CD4-positive, alpha-beta T cell (primary cell): ENCODE measurements at places on chromosomes 7 and 10.

GRCh38 chr7:79930604-79931003 lies 204.0 kb upstream of the GNAI1 start:
- no peak for DNase-seq

DNA sequence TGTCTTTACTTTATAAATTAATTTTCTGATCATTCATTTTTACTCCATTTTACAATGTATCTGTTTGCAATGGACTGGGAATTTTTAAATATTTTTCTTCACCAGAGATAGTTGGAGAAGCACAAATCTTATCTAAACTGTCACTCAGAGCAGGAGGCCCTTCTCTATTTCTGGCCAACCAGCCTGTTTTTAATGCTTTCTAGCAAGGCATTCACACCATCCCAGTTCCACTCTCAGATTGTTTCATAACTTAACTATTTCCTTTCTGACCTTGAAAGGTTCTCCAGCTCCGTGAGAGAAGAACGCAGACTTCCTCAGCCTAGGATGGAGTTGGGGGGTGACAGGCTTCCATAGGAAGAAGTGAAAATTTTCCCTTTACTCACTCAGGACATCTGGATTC lies 155.8 kb downstream of the SKIDA1 start:
- no peak for DNase-seq

DNA sequence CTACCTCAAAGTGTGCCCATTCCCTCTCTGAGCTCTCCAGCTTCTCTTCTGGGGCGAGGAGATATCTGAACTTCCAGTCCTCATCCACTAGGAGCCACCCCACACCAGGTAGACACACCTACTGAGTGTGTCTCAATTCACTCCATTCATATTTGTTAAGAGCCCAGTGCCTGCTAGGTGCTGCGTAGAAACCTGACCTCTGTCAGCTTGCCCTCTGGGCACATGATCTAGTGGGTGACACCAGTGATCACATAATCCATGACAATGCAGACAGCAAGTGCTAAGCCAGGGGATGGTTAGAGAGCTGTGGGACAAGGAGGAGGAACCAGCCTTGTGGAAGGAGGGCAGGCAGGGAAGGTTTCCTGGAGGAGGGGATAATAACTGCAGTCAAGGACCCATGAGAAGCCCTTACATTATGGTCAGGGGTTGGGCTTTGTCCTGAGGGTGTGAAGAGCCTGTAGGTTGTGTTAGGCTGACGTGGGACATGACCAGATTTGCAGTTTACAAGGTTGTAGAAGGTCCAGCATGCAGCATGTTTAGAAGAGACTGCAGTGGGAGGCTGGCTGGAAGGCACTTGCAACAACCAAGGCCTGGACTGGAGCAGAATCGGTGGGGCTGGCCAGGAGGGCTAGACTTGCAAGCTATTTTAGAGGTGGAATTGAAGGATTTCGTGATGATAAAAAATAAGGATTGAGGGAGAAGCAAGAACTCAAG lies 81.8 kb downstream of the COL13A1 start:
- no peak for DNase-seq

GRCh38 chr10:127216786-127217185 lies 20.4 kb upstream of the INSYN2A start:
- DNase-seq = no peak

GRCh38 chr7:158300427-158300826 lies 287.2 kb downstream of the PTPRN2 start:
- DNase-seq = no peak

GRCh38 chr10:33876584-33877400 lies 542.3 kb upstream of the NRP1 start:
- no peak for DNase-seq

DNA sequence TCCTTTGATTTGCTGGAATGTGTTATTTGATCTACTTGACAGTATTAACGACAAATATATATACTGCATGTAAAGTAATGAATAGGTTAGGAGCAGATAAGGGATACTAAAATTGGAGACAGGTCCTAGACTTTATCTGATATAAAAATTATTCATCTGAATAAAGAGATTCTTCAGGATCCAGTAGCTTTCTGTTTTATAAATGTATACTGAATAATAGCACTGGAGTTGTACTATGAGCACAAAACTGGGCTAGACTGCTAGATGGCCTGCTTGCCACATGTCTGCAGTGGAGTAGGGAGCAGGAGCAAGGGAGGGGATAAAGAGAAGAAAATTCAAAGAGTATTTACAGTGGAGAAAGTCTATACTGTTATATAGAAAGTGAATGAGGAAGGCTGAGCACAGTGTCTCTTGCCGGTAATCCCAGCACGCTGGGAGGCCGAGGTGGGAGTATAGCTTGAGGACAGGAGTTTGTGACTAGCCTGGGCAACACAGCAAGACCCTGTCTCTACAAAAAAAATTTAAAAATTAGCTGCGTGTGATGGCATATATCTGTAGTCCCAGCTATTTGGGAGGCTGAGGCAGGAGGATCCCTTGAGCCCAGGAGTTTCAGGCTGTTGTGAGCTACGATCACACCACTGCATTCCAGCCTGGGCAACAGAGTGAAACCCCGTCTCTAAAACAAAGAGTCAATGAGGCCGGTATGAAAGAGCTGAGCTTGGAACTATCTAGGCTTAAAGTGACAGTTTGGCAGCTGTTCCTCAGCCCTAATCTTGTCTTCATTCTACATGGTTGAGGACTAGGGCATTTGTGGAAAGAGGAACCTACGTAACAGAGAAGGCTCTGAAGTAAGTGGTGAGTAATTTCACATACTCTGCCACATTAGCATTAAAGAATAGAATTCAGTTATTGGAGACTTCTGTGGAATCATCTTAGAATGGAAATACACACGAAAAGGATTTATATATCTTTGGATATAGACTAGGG lies 41.8 kb downstream of the CD36 start:
- no peak for DNase-seq

DNA sequence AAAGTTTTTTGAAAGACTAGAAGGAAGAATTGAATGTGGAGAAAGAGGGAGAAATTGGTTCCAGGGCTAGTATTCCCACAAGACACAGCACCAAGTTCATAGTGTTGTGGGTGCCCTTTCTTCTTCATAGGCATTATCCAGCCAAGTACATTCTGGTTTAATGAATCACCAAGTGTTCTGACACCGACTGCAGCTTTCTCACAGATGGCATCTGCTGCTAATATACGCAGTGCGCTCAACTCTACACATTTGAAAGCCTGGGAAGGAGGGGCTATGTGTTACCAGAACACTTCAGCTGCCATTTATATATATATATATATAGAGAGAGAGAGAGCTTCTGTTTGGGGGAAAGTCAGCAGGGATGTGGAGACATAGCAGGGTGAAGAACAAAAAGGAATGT lies 1168.4 kb downstream of the GATA3 start:
- DNase-seq = no peak

DNA sequence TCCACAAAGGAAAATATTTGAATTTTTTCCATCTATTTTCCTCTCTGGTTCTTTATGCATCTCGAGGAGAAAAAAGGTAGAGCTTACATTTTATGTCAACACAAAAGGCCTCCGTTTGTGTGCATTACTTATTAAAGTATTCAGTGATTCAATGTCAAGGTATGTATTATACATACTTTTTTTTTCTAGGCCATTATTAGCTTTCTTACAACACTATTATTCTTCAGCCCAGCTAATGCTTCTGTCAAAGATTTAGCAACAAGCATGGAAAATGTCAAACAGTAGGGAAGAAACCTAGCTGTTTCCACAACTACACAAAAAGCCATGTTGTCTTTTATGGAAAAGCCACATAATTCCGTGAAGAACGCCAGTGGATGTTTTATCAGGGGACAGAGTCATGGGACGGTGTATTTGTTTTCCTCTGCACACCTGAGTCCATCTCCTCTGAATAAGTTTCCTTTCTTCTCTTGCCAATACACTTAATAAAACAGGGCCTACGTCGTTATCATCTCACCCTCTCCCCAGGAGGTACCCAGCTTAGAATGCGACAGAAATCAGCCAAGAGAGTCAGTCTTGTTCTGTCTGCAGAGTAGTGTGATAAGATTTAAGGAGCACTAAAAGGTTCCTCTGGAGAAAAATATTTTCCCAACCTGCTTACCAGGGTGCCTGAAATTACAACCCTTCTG lies 209.7 kb upstream of the AUTS2 start:
- DNase-seq = no peak

GRCh38 chr7:7870555-7870954 lies 98.0 kb upstream of the GLCCI1 start:
- DNase-seq = no peak

DNA sequence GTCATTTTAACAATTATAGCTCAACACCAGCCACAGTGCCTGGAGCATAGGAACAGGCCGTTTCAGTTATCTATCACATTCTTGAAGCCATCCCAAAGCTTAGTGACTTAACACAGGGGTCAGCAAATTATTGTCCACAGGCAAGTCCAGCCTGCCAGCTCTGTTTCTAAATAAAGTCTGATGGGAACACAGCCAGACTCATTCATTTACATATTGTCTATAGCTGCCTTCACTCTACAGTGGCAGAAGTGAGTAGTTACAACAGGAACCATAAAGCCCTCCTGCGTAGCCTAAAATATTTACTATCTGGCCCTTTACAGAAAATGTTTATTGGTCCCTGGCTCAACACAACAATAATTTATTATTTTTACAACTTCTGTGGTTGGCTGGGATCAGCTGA lies 407.5 kb upstream of the AUTS2 start:
- DNase-seq = no peak

- no peak for DNase-seq
Observed at GRCh38 chr10:101228966-101229265, 347 bp downstream of the LBX1 start.

DNA sequence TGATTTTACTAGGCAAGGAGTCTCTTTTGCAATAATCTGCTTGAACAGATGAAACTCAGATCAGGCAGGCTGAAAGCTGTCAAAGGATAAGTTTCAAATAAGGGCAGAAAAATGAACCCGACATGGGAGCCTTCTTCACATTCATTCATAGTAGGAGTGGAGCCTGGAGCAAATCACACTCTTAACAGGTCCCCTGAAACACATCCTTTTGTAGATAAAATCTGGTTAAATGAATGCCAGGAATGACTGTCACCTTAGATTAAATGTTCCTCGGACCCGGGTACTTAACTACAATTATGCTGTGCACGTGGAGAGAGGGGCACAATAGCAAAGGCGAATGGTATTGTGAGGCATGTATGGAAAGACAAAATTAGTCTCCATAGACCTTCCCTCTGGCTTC lies 344.7 kb upstream of the LRGUK start:
- no peak for DNase-seq

DNA sequence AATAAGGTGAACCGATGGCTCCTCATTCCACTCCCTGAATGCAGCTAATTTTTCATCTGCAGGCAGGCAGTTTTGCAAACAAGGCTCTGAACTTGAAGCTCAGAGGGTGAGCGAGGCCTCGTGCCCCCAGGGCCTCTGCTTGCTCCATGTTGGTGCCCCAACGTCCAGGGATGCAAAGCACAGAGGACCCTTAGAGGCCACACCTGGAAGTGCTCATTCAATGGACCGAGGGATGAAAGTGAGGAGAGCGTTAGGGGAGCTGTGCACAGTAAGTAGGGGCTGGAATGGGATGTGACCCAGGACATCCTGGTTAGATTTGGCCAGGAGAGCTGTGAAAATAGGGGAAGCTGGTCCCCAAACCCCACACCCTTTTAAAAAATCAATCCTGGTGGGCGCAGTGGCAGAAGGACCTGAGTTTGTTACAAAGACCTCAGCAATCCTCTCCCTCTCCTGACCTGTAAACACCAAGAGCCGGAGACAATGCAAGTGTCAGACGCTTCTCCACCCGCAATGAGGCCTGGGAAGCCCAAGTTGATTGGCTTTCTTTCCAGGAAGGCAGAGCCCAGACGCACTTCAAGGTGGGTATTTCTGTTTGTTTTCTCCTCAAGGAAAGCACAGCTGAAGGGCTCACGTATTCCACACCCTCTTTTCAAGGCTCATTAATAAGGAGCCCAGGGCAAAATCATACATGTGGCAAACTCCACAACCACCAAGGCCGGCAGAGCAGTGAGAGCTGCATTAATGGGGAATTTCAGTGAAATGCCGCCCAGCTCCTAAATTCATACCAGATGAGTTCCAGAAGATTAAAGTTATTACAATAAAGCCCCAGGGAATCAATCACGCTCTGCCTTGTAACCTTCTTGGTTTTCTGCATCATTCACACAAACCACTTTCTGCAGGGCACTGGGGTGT lies 14.1 kb upstream of the CXCL12 start:
- DNase-seq = no peak

- peak; percentile 61 for DNase-seq
Observed at GRCh38 chr7:603152-603951, 83.7 kb upstream of the PDGFA start.

DNA sequence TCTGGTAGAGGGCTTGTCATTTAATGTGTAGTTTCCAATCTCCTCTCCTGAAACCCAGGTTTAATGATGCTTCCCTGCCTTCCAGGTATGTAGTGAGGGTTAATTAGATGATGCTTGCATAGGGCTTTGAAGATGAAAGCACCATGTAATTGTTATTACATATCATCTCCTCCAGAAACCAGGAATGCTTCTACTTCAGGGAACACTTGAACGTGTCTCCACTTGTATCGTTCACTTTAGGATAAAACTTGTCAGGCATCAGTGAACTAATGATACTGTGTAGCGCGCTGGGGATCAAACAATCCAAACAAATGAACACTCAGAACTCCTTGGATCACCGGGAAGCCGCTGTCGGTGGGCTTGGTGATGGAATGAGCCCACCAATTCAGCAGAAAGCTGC lies 260.9 kb upstream of the FZD8 start:
- DNase-seq = no peak

- no peak for DNase-seq
Observed at GRCh38 chr7:157204134-157204533, 65.4 kb downstream of the UBE3C start.

DNA sequence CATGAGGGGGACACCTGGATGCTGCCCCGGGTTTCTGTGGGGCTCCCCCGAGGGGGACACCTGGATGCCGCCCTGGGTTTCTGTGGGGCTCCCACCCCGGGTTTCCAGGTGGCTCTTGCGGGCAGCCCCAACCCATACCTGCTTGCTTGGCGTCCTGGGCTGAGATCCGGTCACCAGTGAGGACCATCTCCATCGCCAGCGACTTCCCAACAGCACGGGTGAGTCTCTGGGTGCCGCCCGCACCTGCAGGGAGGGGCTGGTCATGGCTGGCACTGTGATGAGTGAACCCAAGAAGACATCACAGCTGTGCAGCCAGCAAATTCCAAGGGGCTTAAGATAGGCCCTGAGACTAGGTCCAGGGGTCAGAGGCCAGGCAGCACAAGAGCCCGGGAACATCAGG lies 6.4 kb downstream of the ECHS1 start:
- DNase-seq = no peak

GRCh38 chr7:2522780-2523433 lies 3.3 kb downstream of the LFNG start:
- no peak for DNase-seq

- DNase-seq = no peak
Observed at GRCh38 chr7:88758381-88759229, 895 bp upstream of the ZNF804B start.

- no peak for DNase-seq
Observed at GRCh38 chr10:35259769-35260397, 76.4 kb upstream of the CCNY start.

- DNase-seq = no peak
Observed at GRCh38 chr10:28349892-28350291, 47.0 kb upstream of the MPP7 start.

DNA sequence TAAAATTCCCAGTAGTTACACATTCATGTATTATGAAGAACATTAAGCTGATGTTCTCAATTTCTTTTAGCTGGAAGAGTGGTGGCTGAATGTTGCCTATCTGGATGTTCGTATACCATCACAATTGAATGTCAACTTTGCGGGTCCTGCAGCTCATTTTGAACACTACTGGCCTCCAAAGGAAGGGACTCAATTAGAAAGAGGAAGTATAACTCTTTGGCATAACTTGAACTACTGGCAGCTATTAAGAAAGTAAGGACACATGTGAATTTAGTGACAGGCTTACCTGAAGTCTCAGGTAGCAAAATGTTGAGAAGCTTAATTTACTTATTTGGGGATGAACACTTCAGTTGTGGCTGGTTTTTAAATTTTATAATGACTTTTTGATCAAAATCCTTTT lies 15.9 kb downstream of the CROT start:
- no peak for DNase-seq
